ENCODE measurements at places on chromosomes 16 and 17.

DNA sequence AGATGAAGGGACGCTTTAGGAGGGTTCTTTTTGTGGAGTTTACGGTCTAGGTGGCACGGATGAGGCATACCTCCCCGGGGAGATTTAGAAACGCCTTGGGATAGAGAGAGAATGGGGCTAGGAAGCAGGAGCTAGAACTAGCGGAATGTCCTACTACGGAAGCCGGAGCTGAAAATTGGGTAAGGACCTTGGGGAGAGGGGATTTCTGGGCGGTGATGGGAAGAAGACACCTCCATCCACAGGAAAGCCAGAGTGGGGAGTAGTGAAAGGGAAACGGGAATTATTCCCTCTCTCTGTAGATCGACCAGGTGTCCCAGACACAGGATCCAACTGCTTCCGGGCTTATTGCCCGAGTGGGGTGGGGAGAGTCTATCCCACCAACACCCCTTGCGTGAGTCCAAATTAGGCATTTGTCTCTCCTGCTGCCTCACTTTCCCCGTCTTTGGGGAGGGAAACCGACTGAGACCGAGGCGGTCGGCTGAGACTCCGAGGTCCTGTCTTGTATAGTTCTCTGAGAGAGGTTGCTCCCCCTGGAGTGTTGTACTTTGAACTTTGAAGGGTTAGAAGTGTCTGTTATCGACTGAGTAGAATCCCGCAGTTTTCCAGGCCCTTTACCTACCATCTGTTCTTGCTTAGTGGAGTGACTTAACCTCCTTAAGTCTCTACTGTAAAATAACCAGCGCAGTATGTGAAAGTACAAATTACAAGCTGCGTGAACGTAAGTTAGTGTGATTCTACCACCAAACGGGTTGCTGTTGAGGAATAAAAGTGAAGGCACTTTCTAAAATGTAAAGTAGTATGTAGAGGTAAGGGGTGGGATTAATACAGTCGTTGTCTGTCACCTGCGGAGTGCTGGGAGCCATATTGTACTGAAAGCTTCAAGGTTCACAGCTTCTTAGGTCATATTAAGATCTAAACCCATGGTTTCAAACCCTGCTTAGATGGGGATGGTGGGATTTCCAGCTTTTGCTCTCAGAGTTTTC, 1.0 kb downstream of the RSPRY1 start:
- DNase-seq: no peak

GRCh38 chr16:50684823-50685461, 3.8 kb upstream of the SNX20 start:
- DNase-seq: no peak

GRCh38 chr17:9230346-9230745, 209.0 kb downstream of the NTN1 start:
- no peak for DNase-seq

GRCh38 chr16:7509963-7510601, 177.4 kb downstream of the RBFOX1 start:
- DNase-seq: peak; percentile 10

- no peak for DNase-seq
Measured at GRCh38 chr16:86945166-86945900, 367.0 kb downstream of the FOXL1 start.

DNA sequence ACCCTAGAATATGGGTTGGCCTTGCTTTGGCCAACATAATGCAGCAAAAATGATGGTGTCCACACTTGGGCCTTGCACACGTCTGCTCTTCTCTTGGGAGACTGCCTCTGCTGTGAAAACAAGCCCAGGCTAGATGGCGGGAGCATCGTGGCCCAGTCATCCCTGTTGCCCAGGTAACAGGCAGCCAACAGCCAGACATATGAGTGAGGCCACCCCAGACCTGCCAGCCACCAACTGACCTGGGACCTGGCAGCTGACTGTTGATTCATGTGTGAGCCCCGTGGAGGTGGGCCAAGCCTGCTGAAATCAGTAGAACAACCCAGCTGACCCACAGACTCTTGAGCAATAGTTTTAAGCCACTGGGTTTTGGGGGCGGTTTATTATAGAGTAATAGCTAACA, 39.4 kb upstream of the CDH3 start:
- no peak for DNase-seq

GRCh38 chr16:89962754-89963498, 14.4 kb downstream of the DEF8 start:
- DNase-seq: no peak

GRCh38 chr17:37100231-37100630, 151.5 kb downstream of the AATF start:
- no peak for DNase-seq

GRCh38 chr16:54519161-54519695, 232.6 kb upstream of the IRX3 start:
- no peak for DNase-seq

- DNase-seq: no peak
Measured at GRCh38 chr16:30700491-30700890, 1.5 kb downstream of the SRCAP start.

GRCh38 chr17:78325076-78325687, 34.7 kb downstream of the SOCS3 start:
- no peak for DNase-seq

GRCh38 chr17:1422885-1423284, 22.9 kb upstream of the YWHAE start:
- DNase-seq: no peak

DNA sequence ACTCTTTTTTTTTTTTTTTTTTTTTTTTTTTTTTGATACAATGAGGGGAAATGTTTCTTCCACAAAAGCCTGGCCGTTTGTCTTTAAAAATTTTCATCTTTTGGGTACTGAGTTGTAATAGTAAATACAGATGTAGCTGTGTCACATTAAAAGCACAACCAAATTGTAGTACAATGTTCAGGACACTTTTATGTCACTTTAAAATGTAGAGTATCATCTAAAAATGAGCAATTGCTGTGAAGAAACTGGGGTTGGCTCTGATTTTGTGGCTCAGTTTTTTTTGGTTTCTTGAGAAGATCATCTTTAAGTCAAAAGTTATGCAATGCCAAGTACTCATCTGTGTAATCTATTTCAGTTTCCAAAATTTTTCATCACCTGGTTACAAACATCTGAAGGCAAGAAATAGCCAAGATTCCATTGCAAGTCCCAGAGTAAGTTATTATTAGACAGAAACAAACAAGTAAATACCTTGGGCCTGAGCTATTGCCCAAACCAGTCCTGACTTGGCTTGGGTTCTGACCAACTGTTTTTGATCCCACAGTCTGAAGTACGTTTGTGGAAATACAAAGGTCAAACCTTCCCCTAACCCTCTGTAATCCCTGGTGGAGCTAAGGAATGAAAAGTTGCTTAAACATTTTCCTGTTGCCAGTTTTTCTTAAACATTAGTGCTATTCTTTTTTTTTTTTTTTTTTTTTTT, 717.2 kb downstream of the WWOX start:
- no peak for DNase-seq

GRCh38 chr17:32802306-32802705, 74.6 kb downstream of the MYO1D start:
- no peak for DNase-seq

- DNase-seq: no peak
Measured at GRCh38 chr17:55038291-55038690, 69.7 kb downstream of the STXBP4 start.

DNA sequence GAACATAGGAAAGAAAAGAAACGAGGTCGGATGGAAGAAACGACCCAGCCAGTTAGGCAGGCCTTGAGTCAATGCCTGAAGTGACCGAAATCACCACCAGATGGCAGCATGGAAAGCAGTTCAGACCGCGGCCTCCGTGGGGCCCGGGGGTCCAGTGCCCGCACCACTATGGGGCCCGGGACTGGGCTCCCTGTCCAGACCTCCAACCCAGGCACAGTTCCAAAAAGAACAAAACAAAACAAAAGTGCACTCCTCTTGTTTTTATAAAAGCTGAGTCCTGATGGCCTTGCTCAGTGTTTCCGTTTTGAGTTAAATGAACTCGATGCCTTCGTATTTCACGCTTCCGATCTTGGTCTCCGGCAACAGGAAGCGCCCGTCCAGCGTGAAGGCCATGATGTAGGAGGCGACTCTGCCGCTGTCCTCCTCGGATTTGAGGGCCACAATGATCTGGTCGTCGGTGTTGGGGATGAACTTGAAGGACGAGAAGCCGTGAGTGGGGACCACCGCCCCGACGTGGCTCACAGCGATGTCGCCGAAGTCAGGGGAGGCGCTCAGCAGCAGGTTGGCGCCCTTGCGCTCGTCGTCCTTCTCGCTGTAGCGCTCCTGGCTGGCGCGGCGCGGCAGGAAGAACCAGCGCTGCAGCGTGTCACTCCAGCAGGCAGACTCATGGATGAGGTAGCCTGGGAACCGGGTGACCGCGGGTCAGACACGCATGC, 13.7 kb upstream of the LGALS3BP start:
- no peak for DNase-seq

GRCh38 chr16:2881783-2882649, 999 bp upstream of the FLYWCH2 start:
- DNase-seq: peak; percentile 33

DNA sequence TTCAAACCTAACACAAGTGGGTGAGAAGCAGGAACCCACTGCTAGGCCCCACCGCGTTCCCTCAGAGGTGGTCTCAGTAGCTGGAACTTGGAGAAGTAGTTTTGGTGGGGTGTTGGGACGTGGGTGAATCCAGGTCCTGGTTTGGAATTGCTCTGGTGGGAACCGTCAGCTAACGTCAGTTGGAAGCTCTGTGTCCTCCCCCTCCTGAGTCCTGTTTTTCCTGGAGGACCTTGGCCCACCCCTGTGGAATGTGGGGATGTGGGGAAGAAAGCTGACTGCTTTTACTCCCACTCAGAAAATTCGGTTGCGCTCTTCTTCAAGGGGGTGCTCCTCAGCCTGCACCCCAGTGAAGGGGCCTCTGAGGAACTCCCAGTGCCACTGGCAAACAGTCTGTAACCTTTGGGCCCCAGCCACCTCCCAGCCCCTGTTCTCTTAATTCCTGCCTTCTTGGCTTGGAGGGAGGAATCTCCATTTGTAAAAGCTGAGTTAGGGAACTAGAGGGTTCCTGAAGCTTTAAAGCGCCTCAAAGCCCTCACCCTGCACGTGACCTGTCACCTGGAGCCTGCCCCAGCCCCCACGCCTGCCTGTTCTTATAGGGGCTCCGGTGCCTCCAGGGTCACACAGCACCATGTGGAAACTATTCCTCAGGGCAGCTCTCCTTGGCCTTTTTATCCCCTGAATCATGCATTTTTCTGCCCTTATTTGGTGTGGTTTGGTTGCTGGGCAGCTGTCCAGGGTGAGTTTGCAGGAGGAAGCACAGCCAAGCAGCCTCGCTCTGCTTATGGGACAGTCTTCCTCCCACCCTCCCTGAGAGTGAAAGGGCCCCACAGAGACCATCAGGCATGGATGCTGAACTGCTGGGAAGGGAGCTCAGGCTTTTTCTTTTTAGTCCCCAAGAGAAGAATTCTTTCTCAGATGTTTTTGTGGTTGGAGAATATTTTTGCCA, 16.2 kb upstream of the NAGLU start:
- peak; percentile 16 for DNase-seq

DNA sequence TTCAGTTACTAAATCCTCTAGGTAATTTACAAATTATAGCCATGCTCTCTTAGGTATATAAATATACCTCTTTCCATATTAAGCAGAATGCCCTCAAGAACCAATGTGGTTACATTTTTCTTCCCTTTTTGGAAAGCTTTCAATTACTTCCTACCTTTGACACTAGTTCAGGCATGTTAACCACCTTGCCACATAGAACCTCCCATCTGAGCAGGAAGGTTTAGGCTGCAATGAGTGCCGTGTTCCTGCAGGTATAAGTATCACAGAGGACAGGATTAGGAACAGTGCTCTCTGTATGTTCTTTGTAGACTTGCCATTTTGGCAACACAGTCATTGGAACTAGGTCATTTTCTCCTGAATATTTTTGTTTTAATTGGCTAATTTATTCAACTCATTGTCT, 20.1 kb downstream of the KRT25 start:
- no peak for DNase-seq

DNA sequence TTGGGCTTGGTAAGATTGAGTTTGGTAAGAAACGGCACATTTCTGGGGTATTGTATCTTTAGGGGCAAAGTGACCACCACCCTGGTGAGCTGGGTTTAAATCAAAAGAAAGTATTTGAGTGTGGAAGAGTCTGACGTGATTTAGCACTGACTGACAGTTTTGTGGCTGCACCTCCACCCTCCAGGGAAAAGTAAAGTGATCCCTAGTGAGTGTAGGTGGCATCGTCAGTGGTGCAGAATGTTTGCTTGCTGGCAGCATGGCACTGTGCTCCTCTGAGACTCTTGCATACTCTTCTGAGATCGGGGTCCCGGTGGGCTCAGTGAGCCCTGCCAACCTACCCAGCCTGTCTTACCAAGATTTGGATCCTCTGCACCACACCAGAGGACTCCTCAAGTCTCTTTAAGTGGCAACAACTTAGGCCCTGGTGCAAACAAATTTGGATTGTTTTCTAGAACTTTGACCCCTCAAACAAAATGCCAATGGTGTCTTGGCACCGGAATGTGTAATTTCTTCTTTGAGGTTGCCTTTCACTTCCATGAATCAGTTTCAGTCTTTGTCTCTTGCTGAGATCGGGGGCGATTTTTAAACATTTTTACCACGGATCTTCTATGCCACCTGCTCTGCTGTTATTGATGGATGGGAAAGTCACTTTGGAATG, 2.8 kb downstream of the PRKCB start:
- DNase-seq: no peak

DNA sequence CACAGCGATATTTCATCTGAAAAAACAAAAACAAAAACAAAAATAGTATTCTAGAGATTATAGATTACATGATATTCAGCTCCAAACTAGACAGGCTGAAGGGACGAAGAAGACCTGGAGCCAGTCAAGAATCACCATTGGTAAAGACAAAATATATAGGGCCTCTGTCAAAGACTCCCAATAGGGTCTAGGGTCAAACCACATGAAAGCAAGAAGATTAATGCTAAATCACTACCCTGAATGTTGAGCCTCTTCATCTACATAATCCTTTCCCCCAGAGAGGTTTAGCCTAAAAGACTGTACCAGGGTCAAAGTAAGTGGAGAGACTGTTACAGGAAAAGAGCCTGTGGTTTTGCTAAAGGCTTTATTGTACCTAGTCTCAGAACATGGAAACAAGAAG, 10.8 kb upstream of the NME1 start:
- DNase-seq: no peak

GRCh38 chr17:64032081-64032480, 11.6 kb upstream of the ICAM2 start:
- no peak for DNase-seq

All from nucleus accumbens (tissue), 56 donors.